ENCODE measurements at places on chromosomes 4 and X.

DNA sequence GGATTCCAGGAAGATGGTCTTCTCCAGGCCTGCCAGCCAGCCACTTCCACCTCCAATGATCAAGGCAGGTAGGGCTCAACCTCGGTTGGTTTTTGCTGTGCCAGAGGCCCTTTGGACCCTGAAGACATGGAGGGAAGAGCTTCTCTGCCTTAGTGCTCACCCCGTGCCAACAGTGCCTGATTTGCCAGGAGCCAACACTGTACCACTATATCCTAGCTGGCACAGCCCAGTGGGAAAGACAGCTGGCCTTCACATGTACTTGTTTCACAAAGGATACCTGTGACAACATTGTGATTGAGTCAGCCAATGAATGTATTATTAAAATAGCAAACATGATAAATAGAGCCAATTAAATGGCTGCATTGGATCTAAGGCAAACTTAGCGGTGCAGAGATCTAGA lies 51.9 kb upstream of the PRPS1 start:
- no peak for DNase-seq

DNA sequence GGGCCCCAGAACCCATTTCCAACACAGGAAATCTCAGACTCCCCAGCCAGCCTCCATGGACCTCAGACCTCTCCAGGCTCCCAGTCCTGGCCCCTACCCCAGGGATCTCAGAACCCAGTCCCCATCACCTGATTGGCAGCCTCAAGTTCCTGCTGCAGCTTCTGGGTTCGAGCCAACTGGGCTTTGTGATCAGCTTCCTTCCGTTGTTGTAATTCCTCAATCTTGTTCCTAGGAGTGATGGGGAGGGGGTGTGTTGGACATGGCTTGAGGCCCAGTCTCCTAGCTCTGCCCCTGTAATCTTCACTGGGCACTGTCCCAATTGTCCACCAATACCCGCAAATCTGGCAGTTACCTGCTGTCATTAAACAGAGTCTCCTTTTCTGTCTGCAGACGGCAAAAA lies 12.6 kb downstream of the GRIPAP1 start:
- no peak for DNase-seq

DNA sequence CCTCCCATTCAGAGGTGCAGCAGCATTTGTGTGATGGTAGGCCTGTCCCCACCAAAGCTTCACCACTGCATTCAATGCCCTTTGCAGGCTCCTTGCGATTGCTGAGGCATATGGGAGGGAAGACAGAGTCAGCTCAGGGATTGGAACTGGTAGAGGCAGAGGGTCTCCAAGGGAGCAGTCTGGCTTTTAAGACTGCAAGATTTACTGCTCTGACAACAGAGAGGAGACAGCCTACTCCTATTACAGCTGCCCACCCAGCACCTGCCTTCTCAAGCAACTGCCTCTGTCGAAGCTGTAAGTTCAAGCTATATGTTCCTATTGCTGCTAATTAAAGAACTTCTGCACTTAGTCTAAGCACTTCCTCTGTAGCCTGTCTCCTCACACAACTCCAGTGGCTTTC lies 481.8 kb downstream of the FGF13 start:
- no peak for DNase-seq

- no peak for DNase-seq
These were observed 172.7 kb upstream of the LNX1 start for GRCh38 chr4:53763813-53764597.

- DNase-seq, result no peak
These were observed 8.1 kb downstream of the RIPPLY1 start for GRCh38 chrX:106894978-106895452.

DNA sequence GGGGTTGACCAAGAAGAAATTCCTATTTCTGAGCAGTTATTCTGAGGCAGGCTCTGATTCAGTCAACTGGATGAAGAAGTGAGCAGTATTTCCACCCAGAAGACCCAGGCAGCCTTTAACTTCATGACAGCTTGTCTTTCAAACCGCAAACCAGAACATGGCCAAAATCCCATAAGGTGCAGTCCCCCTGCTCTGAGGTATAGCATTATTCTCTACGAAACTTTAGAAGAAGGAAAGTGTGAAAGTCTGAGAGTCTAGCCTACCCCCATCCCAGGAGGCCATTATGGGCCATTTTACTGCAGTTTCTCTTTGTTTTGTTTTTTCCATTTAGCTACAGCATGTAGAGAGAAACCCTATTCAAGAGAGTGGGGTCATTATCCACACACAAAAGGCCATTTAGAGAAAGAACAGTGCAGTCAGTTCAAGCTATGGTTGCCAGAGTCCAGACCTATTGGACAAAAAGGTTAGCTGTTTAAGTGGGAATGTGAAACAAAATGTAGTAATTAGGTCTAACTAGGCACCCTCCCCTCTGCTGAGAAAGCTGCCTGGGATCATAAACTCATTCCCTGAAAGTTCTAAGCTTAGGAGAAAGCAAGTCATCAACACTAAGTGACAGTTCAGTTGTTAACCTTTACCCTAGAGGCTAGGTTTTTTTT lies 52.1 kb upstream of the RASGEF1B start:
- no peak for DNase-seq

GRCh38 chrX:110315551-110315950 lies 2.3 kb downstream of the AMMECR1 start:
- DNase-seq, result no peak

DNA sequence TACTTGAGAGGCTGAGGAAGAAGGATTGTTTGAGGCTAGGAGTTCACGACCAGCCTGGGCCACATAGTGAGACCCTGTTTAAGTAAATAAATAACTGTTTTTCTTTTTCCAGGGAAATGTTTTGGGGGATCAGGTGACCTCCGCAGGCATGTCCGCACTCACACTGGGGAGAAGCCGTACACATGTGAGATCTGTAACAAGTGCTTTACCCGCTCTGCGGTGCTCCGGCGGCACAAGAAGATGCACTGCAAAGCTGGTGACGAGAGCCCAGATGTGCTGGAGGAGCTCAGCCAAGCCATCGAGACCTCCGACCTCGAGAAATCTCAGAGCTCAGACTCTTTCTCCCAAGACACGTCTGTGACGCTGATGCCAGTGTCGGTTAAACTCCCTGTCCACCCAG lies 30.5 kb downstream of the ZBTB49 start:
- no peak for DNase-seq

DNA sequence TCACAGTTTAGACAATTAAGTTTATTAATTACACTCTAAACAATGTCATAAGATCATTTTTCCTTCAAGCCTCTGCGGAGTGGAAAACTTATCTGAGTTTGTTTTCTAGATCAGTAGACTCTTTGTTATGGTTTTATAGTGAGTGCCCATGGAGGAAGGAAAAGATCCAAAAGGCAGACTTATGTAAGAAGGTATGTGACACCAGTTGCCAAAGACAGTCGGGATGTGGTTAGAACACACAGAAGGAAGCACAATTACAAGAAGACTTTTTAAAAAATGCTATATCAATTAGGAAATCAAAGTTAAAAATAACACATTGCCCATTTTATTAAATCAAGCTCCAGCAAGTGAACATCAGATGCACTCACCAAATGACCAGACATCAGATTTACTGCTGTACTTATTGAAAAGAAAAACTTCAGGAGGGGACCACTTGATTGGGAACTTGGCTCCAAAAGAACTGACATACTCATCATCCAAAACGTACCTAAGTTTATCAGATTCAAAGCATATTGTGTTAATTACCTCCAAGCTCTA lies 57.1 kb downstream of the NIPAL1 start:
- no peak for DNase-seq

GRCh38 chr4:9996319-9997110 lies 24.8 kb downstream of the SLC2A9 start:
- no peak for DNase-seq
